Neuronal stem cell (in vitro differentiated cells): ENCODE measurements at places on chromosomes 3 and 15.

DNA sequence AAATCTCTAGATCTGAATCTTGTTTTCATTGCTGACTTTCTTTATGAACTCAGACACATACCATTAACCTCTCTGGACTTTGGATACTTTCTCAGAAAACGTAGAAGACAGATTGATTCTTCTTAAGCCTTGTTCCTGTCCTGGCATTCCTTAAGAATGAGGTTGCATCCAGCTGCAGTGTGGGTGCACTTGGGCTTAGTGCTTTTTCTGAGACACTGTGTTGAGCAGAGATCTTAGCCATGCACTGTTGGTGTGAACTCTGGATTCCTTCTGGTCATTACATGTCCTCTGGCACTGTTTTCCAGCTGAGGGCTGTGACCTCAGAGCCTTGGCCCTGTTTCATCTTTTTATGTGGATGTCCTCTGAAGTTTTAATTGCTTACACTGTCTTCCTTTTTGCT lies 428.3 kb downstream of the CNTN4 start:
- no peak for DNase-seq

- DNase-seq: no peak
These were observed 1.2 kb downstream of the EOGT start for GRCh38 chr3:69012100-69012799.

- no peak for DNase-seq
These were observed 239.5 kb downstream of the CHL1 start for GRCh38 chr3:436053-436452.

- DNase-seq: no peak
These were observed 279.6 kb downstream of the KLF13 start for GRCh38 chr15:31606194-31606669.

DNA sequence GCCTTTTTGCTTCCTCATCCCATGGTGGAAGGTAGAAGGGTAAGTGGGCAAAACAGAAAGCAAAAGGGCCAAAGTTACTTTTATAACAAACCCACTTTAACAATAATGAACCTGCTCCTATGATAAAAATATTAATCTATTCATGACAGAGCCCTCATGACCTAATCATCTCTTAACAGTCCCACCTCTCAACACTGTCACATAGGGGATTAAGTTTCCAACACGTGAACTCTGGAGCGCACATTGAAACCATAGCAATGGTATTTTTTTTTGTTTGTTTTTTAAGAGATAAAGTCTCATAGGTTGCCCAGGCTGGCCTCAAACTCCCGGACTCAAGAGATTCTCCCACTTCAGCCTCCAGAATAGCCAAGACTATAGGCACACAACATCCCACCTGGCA lies 30.7 kb downstream of the KATNBL1 start:
- no peak for DNase-seq

- no peak for DNase-seq
These were observed 23.4 kb upstream of the GALNT15 start for GRCh38 chr3:16151109-16151508.

- DNase-seq: no peak
These were observed 288.9 kb upstream of the TPM1 start for GRCh38 chr15:62753518-62754221.

GRCh38 chr3:156787001-156787400 lies 39.2 kb upstream of the LEKR1 start:
- no peak for DNase-seq

GRCh38 chr3:10962481-10963036 lies 30.0 kb upstream of the SLC6A1 start:
- no peak for DNase-seq

DNA sequence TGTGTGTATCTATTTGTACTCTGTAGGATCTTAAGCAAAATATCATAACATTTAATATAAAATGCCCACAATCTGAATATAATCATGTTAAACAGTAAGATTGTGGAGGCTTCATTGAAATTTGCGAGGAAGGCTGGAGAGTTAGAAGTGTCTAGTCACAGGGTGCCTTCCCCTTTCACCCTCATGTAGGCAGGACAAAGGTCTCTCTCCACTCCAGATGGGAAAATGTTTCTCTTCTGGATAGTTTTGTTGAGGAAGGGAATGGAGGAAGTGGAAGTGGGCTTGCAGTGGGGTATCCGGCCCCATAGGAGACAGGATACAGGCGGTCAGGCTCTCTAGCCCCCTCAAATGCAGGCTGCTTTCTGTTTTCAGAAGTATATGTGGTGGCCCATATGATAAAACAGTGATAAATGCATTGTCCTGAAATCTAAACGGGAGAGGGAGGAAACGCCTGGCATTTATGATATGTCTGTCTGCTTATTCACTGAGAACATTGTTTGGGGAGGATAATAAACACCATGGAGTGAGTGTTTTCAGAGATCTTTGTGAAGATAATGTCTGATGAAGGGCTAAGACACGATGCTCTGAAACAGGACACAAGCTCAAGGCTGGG lies 13.3 kb upstream of the MYZAP start:
- no peak for DNase-seq

GRCh38 chr3:190272747-190273146 lies 49.5 kb downstream of the CLDN1 start:
- DNase-seq: no peak

DNA sequence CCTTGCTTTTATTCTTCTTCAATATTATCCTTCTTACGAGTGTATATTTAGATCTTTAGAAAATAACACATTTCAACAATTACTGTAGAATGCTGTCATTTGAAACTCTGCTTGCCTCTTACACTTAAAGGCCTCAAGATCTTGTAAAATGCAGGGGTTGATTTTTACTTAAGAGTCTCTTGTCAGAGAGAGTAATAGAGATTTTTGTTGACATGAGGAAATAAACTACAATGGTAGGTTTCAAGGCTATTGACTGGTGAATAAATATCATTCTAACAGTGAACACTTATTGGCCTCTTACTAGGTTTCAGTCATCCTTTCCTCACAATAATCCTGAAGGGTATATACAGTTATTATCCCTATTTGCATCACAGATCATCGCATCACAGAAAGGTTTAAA lies 344.6 kb downstream of the GBE1 start:
- no peak for DNase-seq

DNA sequence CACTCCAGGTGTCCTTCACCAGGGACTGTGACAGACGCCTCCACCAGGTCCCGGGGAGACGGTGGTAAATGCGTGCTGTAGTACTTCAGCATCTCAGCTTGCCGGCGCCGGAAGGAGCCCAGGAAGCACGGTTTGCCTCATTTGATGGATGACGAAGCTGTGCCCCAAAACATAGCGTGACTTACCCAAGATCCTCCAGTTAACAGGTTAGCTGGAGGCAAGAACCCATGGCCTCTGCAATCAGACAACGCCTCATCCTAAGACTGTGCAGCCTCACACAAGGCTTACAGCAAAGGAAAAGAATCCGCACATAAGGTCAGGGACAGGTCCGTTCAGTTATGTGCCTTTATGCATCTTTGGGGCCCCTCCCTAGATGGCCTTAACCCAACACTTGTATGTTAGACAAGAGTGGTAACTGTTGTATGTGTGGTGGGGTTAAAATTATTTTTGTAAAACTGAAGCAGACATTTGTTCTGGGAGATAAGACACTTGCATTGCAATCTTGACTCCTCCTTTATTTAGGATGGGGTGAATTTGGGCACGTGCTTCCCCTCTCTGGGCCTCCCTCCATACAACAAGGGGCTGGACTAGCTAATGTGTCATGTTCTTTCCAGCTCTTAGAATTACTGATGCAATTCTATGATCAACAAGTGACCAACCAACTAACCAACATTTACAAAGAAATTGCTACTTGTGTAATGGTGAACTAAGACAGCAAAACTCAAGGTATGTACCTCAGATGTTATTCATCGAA lies 39.4 kb downstream of the VGLL4 start:
- DNase-seq: no peak

- DNase-seq: no peak
These were observed 75.6 kb downstream of the LINGO1 start for GRCh38 chr15:77557144-77557543.

GRCh38 chr3:150843241-150843640 lies 62.0 kb downstream of the MINDY4B start:
- DNase-seq: no peak

DNA sequence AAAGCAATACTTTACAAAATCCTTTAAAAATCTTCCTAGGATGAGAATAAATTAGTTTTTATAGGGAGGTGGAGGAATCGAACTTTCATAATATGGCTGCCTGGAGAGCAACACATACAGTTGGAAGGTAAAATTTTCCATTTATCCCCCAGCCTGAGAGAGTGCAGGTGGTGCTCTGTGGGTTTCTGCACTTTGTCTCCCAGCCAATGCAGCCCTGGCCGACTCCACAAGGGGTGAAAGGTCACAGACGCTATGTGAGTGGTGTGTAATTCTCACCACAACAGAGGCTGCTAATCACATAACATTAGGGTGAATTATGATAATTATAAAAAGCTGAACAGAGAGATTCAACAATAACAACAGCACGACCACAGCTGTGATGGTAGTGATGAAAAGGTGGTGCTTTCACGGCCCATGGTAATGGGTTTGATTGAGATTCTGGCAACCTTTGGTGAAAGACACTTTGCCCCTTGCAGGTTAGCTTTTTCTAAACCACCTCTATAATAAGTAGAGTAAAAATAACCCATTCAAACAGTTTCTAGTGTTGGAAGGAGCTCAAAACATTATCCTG lies 30.1 kb upstream of the NANOGP8 start:
- no peak for DNase-seq

GRCh38 chr3:74842141-74842540 lies 227.7 kb upstream of the CNTN3 start:
- no peak for DNase-seq

DNA sequence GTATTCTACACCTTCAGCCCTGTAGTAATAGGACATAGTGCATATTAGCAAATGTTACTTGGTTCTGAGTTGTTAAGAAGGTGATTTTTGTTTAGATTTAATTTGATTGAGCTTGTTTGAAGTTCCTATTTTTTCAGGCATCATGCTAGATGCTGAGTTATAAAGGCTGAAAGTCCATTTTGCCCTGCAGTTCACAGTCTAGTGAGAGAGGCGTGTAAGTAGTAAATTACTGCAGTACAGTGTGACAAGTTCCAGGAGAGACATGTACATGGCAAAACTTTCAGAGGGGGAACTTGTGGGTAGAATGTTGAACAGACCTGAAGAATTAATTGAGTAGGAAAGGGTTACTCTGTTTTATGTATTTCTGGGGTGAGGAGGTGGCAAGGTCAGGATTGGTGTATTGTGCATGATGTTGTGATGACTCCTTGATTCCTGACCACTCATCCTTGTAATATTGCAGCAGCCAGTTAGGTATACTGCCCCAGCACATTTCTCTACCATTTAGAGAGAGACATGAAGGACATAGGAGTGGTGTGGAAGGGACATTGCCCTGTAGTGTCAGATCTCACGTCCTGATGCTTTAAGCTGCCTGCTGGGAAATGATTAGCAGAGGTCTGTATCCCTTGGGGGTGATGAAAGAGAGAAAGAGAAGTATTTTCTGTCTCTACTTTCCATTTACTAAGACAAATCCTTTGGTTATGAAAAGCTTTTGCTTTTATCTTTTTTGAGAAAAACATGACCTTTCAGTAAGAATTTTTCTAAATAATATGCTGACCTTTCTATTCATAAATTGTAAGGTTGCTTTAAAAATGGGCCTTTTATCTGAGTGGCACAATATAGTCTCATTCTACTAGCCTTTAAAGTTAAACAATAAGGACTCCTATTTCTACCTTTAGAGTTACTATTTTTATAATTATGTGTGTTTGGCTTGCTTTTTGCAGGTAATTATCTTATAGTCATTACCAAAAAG lies 16.9 kb downstream of the SACM1L start:
- no peak for DNase-seq

DNA sequence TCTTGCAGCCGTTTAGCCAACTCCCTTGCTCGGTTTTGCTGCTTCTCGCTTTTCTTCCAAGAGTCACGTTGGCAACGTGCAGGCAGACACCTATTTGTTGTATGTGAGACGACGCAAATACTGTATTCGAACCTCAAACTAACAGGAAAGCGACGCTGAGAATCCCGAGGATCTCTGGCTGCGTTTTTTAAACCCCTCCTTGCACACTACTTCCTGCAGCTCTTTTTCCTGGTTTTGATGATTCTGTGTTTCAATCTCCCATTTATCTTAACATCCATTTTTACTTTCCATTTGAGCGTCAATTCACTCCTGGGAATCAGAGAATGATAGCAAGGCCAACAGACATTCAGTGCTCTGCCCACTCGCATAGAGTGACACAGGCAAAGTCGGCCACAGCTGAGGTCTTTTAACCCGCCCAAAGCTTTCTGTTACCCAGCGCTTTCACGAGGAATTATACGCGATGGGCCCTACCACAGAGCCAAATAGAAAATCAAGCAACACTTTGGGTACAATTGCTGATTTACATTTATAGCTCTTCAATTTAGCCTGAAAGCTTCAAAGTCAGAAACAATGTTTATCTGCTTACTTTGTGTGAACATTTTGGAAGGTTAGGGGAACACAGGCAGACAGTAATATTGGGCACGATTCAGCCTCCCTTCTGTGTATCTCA lies 1.6 kb upstream of the ANXA2 start:
- no peak for DNase-seq

- DNase-seq: no peak
These were observed 40.7 kb downstream of the GLCE start for GRCh38 chr15:69200832-69201745.

GRCh38 chr3:126111566-126112475 lies 27.9 kb upstream of the SLC41A3 start:
- DNase-seq: no peak

- DNase-seq: no peak
These were observed 10.8 kb downstream of the TF start for GRCh38 chr3:133756716-133757694.

- DNase-seq: no peak
These were observed 26.7 kb downstream of the ZIC4 start for GRCh38 chr3:147379651-147380050.

DNA sequence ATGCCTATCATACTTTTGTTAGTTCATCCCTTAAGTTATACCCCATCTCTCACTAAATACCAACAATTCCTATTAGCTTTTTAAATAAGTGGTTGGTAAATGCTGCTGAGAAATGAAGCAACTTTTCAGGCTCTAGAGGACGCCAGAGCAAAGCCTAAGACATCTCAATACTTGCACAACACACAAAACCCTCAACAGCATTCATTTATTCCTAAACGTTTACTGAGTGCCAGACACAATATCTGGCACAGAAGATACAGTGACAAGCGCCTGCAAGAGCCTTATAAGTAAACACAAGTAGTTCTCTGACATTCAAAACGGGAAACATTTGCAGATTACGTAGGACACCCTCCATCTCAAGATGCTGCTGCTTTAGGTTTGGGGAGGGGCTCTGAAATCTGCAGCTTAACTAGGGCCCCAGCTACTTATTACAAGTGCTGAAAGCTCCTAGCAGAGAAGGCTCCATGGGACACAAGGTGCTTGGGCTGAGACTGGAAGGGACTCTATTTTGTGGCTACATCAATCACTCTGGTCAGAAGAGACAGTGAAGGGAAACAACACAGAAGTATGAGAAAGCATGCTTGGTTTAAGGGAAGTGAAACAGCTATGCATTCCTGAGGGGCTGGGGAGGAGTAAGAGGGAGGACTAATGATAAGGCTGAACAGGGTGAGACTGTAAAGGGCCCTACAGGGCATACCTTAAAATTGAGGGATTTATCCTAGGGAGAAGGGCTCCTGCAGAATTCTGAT lies 311.3 kb downstream of the PLCL2 start:
- DNase-seq: no peak
